ENCODE measurements at places on chromosomes 7 and 10.

- peak; percentile 13 for DNase-seq
These were observed 36.3 kb downstream of the JAZF1 start for GRCh38 chr7:28144266-28144665.

GRCh38 chr10:16945593-16945992 lies 128.4 kb upstream of the RSU1 start:
- DNase-seq: no peak

DNA sequence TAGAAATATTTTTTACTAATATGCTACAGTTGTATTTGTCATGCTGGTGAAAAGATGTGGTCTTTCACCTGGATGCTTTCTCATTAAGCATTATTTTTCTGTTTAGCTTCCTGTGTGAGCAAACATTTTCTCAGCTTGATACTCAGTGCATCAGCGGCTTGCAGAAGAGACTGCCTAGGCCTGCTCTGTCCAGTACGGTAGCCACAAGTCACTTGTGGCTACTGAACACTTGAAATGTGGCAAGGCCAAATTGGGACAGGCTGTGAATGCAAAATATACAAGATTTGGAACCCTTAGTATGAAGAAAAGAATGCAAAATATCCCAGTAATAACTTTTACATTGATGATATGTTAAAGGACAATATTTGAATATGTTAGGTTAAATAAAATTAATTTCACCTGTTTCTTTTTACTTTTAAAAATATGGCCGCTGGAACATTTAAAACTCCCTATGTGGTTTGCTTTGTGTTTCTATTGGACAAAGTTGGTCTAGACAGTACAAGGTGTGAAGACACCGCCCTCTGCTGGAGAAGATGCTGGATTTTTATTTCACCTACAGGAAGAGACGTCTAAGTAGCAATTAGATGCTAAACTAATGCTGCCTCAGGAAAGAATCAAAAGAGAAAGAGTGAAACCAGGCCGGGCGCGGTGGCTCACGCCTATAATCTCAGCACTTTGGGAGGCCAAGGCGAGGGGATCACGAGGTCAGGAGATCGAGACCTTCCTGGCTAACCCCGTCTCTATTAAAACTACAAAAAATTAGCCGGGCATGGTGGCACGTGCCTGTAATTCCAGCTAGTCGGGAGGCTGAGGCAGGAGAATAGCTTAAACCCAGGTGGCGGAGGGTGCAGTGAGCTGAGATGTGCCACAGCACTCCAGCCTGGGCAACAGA lies 5.3 kb downstream of the SRGN start:
- DNase-seq: peak; percentile 72

- DNase-seq: peak; percentile 45
These were observed 81.1 kb downstream of the ZMIZ1 start for GRCh38 chr10:79149662-79150443.

DNA sequence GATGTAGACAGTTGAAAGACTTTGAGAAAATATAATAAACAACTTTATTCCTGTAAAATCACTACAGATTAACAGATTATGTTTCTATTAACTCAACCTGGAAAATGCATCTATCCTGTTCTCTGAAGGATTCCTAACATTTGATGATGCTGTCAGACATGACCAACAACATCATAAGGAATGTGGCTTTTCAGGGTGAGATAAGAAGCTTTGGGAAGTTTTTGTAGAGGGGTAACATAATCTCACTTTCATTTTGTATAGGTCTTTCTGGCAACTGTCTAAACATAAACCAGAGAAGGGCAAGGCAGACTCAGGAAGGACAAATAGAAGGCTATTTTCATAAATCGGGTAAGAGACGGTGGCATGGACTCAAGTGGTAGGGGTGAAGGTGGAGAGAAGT lies 112.2 kb downstream of the TES start:
- no peak for DNase-seq

DNA sequence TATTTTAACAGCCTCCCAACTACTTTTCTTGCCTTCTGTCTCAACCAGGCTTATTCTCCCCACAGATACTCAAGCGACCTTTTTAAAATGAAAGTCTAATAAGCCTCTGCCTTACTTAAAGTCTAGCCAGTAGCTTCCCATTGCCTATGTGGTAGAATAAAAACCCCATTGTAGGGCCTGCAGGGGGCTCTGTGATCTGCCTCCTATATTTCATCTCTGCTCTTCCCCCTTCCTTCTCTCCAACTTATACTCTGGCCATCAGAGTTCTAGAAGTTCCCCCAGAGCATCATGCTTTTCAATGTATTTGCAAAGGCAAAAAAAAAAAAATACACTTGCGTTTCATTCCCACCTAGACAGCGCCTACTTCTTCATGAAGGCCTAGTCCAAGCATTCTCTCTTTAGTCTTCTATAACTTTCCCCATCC lies 167.7 kb upstream of the ADO start:
- no peak for DNase-seq

DNA sequence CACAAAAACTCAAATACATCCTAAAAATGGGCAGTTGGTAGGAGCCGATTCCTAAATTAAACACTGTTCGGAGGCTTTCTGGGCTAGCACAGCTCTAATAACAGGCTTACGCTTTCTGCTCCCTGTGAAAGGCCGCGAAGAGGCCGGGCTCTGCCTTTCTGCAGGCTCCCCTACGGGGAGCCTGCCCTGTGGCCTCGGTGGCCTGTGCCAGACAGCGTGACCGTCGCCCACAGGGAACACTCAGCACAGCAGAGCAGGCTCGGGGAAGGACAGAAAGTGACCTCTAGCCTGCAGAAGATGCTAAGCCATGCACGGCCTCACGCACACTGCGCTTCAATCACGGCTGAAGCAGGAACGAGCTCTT lies 64.2 kb downstream of the DIP2C start:
- no peak for DNase-seq

DNA sequence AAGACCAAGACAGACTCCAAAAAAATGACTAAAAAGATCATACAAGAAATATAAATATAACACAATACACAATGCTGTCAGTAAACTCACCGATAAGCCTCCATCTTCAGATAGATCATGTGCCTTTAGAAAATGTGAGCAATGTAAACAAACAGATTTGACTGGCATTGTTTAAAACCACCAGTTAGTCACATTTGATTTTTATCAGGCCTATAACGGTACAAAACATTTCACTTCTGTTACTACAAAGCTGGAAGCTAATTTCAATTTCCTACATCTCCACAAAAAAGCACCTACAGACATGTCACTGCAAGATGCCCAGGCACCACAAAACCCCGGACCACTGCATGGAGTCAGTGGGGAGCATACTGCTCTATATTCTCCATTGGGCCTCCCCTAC lies 18.9 kb downstream of the SGMS1 start:
- no peak for DNase-seq

DNA sequence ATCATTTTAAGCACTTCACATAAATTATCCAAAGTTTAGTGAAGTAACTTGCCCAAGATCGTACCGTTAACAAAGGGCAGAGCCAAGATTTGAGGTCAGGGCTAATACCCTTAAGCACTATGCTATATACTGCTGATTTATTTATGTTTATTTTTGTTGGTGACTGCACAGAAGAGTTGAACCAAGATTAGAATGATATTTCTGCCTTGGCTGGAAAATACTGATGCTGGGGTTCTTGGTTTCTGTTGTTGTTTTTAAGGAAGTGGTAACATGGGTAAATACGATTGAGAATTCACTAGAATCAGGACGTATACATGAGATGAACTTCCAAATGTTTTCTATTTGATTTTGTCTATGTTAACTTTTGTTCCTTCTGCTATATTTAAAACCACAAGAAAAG lies 9.3 kb downstream of the ADD3 start:
- no peak for DNase-seq

GRCh38 chr10:61812920-61813319 lies 88.6 kb upstream of the ARID5B start:
- DNase-seq: no peak

DNA sequence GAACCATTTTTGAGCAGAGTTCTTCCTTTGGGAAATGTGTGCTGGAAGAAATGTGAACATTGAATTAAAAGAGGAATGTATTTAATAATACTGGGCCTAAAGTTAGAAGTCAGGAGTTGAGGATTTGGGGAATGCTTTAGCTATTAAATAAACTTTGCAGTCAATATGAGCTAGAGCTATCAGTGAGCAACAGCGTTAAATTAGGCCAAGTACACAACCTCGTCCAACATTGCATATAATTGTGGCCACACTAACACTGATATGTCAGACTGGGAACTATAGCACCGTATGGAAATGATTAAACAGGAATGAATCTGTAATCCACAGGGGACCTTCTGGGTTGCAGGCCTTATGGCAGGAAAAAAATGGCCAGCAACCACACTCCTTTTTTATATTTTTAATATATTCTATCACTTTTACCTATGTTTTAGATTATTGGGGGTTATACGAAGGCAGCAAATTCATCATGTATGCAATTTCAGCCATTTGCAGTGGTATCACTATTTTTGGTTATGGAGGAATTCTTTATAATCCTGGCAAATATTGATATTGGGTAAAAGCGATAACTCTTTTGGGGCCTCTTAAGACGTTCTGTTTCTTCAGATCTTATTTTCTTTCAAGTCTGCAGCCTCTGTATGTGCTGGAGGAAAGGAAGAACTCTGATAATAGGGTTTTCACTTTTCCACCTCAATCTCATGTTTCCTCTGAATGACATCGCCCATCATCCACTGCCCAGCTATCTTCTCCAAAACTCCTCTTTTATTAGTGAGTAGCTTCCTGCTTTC lies 236.3 kb upstream of the PLXDC2 start:
- DNase-seq: no peak

- DNase-seq: peak; percentile 59
These were observed 18.7 kb downstream of the OR9A2 start for GRCh38 chr7:143008007-143008901.

- DNase-seq: no peak
These were observed 455.7 kb downstream of the DGKB start for GRCh38 chr7:14446829-14447228.

- DNase-seq: no peak
These were observed 237.8 kb upstream of the ZMIZ1 start for GRCh38 chr10:78830976-78831375.

GRCh38 chr10:122716025-122716424 lies 16.4 kb upstream of the C10orf120 start:
- no peak for DNase-seq

GRCh38 chr7:155770241-155770640 lies 42.0 kb downstream of the SHH start:
- DNase-seq: no peak

DNA sequence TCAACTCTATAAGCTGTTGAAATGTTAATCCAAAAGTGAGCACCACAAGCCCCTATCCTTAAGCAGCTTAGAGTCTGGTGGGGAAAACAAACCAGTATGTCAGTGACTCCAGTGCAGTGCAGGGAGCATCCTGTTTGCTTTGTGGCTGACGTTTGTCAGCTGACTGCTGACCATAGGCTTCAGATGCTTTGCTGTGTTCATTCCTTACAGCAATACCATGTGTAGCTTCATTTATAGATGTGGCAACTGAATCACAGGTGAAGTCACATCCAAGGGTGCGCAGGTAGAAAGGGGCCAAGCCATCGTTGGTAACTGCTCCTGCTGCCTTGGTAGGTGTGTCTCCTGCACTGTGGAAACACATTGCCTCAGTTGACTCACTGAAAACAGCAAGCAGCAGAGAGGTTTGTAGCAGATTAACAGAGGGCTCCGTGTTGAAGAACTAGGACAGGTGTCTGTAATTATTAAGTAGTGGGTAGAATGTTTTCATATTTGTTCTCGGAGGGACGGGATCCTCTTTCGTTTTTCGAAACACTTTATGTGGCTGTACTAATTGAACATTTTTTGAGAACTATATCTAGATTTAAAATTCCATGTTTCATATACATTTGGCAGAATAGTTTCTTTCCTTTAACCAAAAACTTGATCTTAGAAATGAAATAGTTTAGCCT lies 2.0 kb downstream of the INSIG1 start:
- no peak for DNase-seq

- DNase-seq: no peak
These were observed 99.6 kb downstream of the LRRC18 start for GRCh38 chr10:48839809-48840679.

DNA sequence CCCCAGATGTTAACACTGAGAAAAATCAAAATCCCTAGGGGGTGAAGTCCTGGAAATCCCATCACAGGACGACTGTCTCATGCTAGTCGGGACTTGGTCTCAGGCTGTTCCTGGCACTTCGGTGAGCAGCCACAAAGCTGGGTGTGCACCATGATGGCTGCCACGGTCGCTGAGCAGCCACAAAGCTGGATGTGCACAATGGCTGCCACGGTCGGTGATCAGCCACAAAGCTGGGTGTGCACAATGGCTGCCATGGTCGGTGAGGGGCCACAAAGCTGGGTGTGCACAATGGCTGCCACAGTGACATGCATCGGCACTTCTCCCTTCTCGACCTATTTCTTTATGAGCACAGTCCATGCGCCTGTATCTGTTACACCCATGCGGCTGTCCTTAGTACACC lies 505.1 kb downstream of the TCERG1L start:
- DNase-seq: no peak

- DNase-seq: no peak
These were observed 148.4 kb upstream of the KLF14 start for GRCh38 chr7:130882396-130882795.

DNA sequence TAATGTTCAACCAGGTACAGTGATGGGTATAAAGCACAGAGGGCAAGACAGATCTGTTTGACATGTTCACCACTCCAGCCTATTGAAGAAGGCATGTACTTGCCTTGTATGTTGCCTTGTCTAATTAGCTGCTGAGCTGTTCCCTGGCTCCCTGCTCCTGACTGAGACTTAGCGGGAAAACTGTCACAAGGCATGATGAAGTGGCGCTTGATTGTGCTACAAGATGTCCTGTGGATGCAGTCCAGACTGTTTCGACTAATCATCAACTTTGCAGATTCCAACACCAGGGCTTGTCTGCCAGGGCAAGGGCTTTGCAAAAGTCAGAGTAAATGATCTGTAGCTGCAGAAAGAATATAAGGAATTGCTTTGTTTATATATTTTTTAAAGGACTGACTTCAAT lies 136.2 kb upstream of the NRBF2 start:
- no peak for DNase-seq

DNA sequence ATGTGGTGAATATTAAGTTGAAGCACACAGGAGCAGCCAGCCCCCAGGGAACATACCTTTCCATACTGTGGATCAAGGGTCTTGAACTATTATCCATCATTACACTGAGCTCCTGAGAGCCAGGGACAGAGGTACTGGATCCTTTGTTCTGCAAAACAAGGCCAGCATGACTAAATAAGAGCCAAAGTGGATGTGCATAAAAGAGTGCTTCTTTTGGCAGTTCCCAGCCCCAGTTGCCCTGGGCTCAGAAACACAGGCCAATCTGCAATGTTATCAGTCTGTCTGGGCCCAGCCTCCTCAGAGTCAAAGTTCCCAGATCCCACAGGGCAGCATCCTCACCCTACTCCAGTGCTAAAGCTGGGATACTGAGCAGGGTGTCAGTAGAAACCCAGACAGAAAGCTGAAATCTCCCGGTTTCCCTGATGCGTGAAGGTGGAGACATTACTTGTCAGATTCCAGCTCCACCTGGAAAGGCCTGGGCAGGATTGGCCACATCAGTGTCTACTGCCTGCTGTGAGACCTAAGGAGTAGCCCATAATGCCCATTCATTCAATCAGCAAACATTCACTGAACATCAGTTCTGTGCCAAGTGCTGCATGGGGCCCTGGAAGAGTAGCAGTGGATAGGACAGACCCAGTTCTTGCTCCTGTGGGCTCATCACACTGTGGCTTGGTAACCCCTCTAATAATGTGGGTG lies 342.7 kb downstream of the CXCL12 start:
- no peak for DNase-seq

Measured in NCI-H2171 treated with DMSO at 0.1 percent for 48 hours (cell line).